Endothelial cell of umbilical vein (primary cell): ENCODE measurements at places on chromosomes 5 and 9. TPM values are rescaled to one million over a fixed set of nuclear protein-coding genes. Genes with fewer than 3 reads are reported as not detected.

CYSRT1 gene
- polyA plus RNA-seq: 1.1 and 1.6 TPM in 2 replicates

TAF11L5 gene
- polyA plus RNA-seq: not detected in 2 replicates

GOLPH3 gene
- 35.7 and 38.1 TPM in 2 replicates for polyA plus RNA-seq

CLIC3 gene
- 2.3 and 4.1 TPM in 2 replicates for polyA plus RNA-seq

PLAA gene
- polyA plus RNA-seq: 12.2 and 15.6 TPM in 2 replicates

PTRH1 gene
- polyA plus RNA-seq: 52.2 and 73.6 TPM in 2 replicates

ZNF474 gene
- 0.03 TPM in 2 replicates for polyA plus RNA-seq

IL5 gene
- polyA plus RNA-seq: not detected in 2 replicates

ARHGEF28 gene
- polyA plus RNA-seq: 23.7 and 29.5 TPM in 2 replicates

JAK2 gene
- 1.6 and 2.1 TPM in 2 replicates for polyA plus RNA-seq

ABHD17B gene
- polyA plus RNA-seq: 11.0 and 12.8 TPM in 2 replicates

PFN3 gene
- not detected in 2 replicates for polyA plus RNA-seq

IFNA21 gene
- polyA plus RNA-seq: not detected in 2 replicates

DMRTA1 gene
- polyA plus RNA-seq: 0.14 and 0.19 TPM in 2 replicates

PCDHB12 gene
- 0.36 and 0.41 TPM in 2 replicates for polyA plus RNA-seq

GAS1 gene
- 0.06 and 0.10 TPM in 2 replicates for polyA plus RNA-seq

CDH9 gene
- polyA plus RNA-seq: not detected in 2 replicates

ZNG1A gene
- polyA plus RNA-seq: 8.9 and 14.3 TPM in 2 replicates

COL23A1 gene
- not detected in 2 replicates for polyA plus RNA-seq

ZNF300 gene
- 3.4 and 4.6 TPM in 2 replicates for polyA plus RNA-seq

DND1 gene
- 1.2 and 1.4 TPM in 2 replicates for polyA plus RNA-seq

NDFIP1 gene
- polyA plus RNA-seq: 12.3 and 18.4 TPM in 2 replicates

ENTPD2 gene
- 0.03 TPM in 1 of 2 replicates, not detected in the other for polyA plus RNA-seq

IL3 gene
- polyA plus RNA-seq: not detected in 2 replicates

PCDHGC4 gene
- 0.25 and 0.32 TPM in 2 replicates for polyA plus RNA-seq

FGFR4 gene
- polyA plus RNA-seq: 1.9 and 2.3 TPM in 2 replicates

ALDOB gene
- polyA plus RNA-seq: not detected in 2 replicates

HAUS6 gene
- 3.5 and 4.5 TPM in 2 replicates for polyA plus RNA-seq

ATP10B gene
- polyA plus RNA-seq: not detected in 2 replicates

COL5A1 gene
- polyA plus RNA-seq: 97.4 and 102 TPM in 2 replicates

PCDHB16 gene
- polyA plus RNA-seq: 0.18 and 0.33 TPM in 2 replicates

FGF1 gene
- polyA plus RNA-seq: not detected in 2 replicates

ALDH1A1 gene
- polyA plus RNA-seq: 73.4 and 91.1 TPM in 2 replicates

SPINK7 gene
- not detected in 2 replicates for polyA plus RNA-seq

SUSD3 gene
- polyA plus RNA-seq: 0.14 TPM in 1 of 2 replicates, not detected in the other

PCDHA2 gene
- 0.02 TPM in 1 of 2 replicates, not detected in the other for polyA plus RNA-seq

CCNJL gene
- polyA plus RNA-seq: 21.3 and 24.8 TPM in 2 replicates

KIF12 gene
- 0.46 and 0.88 TPM in 2 replicates for polyA plus RNA-seq

SLC46A2 gene
- polyA plus RNA-seq: not detected in 2 replicates

FCN2 gene
- polyA plus RNA-seq: not detected in 2 replicates

GCNT4 gene
- not detected in 2 replicates for polyA plus RNA-seq

BTNL3 gene
- not detected in 2 replicates for polyA plus RNA-seq

LCN9 gene
- not detected in 2 replicates for polyA plus RNA-seq

GPX3 gene
- polyA plus RNA-seq: 17.1 and 17.7 TPM in 2 replicates

THBS4 gene
- polyA plus RNA-seq: not detected in 2 replicates

JMY gene
- polyA plus RNA-seq: 1.1 and 1.5 TPM in 2 replicates

NOL6 gene
- polyA plus RNA-seq: 35.7 and 39.8 TPM in 2 replicates

SPATA31A3 gene
- polyA plus RNA-seq: not detected in 2 replicates

DYNC2I2 gene
- 82.6 and 88.5 TPM in 2 replicates for polyA plus RNA-seq

PCDHGA2 gene
- 1.9 and 2.0 TPM in 2 replicates for polyA plus RNA-seq

NTNG2 gene
- polyA plus RNA-seq: 0.08 and 0.11 TPM in 2 replicates

PCDHAC2 gene
- polyA plus RNA-seq: 0.97 and 1.2 TPM in 2 replicates

NEUROG1 gene
- not detected in 2 replicates for polyA plus RNA-seq

SV2C gene
- not detected in 2 replicates for polyA plus RNA-seq

CAVIN4 gene
- 0.43 and 0.61 TPM in 2 replicates for polyA plus RNA-seq

UBAC1 gene
- 56.6 and 56.7 TPM in 2 replicates for polyA plus RNA-seq

CTXN3 gene
- polyA plus RNA-seq: not detected in 2 replicates

TUT7 gene
- 2.8 and 5.1 TPM in 2 replicates for polyA plus RNA-seq

CDKN2B-AS1 gene
- 0.27 and 0.44 TPM in 2 replicates for polyA plus RNA-seq
